Activated naive CD8-positive, alpha-beta T cell treated with anti-CD3 and anti-CD28 coated beads, Interleukin-2, amount 50 U/mL, for 16 hours (primary cell): ENCODE measurements at places on chromosomes 16 and 17.

DNA sequence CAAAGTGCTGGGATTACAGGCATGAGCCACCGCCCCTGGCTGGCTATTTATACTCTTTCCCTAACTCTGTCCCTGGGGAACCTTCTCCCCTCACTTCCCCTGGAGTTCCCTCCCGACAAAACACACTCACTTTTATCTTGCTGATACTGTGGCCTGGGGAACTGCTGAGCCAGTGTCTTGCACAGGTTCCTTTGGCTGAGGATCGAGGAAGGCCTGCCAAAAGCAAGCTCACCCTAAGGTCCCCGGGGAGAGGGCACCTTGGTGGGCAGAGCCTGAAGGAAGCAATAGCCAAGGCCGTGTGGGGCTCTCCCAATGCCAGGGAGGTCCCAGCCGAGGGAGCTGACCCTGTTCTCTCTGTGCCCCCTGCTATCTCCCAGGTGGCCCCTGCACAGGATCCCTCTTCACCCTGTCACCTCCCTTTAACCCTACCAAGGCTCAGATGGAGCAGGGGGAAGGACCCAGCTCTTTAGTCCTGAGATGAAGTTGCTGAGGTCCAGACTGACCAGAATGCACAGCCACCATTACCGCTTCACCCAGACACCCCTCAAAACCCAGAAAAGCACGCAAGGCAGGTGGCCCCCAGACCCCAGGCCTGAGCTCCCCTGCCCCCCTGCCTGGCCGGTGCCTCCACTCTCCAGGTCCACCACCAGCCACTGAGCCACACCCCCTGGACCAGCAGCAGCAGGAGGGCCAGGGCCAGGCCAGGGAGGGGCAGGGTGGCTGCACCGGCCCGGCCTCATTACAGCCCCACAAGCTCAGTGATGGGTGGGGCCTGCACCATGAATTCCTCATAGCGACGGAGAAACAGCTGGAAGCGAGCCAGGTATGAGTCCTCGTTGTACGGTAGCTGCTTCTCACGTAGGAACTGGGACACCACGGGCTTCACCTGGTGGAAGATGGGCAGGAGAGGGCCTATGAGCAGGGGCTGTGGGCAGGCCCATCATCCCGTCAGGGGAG lies 5.1 kb upstream of the FDXR start:
- no peak for DNase-seq

DNA sequence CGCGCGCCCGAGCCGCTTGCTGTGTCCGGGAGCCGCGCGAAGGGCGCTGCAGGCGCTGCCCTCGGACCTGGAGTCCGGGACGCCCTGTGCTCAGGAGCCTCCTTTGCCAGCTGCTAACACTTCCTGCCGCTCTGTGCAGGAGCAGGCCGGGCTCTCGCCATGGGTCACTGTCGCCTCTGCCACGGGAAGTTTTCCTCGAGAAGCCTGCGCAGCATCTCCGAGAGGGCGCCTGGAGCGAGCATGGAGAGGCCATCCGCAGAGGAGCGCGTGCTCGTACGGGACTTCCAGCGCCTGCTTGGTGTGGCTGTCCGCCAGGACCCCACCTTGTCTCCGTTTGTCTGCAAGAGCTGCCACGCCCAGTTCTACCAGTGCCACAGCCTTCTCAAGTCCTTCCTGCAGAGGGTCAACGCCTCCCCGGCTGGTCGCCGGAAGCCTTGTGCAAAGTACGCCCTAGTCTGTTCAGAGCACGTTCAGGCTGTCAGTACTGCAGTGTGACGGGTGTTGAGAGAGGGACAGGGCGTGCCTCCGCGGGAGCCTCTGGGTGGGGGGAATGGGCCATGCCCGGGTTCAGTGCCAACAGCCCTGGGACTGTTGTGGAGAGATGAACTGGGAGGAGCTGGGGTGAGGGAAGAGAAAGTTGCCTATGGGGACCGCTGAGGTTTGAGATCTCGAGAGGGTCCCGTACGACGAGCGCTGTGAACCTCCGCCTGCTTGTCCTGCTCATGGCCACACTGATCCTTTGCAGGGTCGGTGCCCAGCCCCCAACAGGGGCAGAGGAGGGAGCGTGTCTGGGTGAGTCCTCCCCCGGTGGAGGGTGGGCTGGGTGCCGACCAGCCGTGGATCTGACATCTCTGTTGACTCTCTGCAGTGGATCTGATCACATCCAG lies 1.3 kb downstream of the ZNF276 start:
- DNase-seq = no peak

- DNase-seq = no peak
Measured at GRCh38 chr17:83125515-83126274, 46.3 kb downstream of the METRNL start.

- DNase-seq = no peak
Measured at GRCh38 chr16:86794216-86794864, 216.0 kb downstream of the FOXL1 start.

GRCh38 chr17:39678340-39679116 lies 9.3 kb downstream of the PGAP3 start:
- DNase-seq = no peak

DNA sequence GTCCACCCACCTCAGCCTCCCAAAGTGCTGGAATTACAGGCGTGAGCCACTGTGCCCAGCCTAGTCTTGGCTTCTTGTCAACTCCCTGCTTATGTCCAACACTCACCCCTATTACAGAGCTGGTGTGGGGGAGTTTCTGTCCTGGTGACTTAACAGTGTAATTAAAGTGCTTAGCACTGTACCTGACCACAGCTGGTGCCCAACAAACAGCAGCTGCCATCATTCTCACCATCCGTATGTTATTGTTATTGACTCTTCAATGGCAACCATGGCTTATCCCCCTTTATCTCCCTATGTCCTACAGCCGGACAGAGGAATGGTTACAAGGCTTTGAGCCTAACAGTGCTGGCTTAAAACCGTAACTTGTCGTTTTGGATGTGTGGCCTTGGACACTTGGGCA lies 17.0 kb upstream of the BRCA1 start:
- DNase-seq = no peak

DNA sequence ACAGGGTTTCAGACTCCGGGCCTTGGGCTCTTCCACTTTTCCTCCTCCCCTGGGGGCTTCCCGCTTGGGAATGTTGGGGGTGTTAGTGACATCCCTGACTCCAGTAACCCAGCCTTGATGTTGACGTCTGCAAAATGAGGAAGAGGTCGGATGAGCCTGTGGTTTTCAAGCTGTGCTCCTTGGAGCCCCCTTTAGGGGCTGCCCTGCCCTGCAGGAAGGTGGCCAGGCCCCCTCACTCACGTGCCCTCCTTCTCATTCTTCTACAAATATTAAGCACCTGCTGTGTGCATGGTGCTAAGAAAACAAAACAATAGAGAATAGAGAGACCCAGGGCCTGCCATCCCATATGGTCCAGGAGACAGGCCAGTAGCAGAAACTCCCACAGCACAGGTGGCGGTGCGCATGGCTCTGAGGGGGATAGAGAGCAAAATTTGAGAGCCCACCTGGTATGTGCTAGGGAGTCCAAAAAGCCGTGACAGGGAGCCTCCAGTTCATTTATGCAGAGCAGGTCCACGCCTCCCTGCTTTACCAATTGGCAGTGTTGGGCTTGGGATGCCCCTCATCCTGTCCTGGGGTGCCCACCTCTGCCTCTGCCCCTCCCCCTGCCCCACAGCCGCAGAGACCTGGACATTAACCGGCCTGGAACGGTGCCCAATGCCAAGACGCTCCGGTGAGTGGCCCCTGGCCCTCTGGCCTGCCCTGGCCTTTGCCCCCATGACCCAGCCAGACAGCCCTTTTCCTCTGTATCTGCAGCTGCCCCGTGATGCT lies 7.4 kb downstream of the NDRG4 start:
- no peak for DNase-seq

- no peak for DNase-seq
Measured at GRCh38 chr16:11334831-11335404, 10.3 kb upstream of the RMI2 start.

DNA sequence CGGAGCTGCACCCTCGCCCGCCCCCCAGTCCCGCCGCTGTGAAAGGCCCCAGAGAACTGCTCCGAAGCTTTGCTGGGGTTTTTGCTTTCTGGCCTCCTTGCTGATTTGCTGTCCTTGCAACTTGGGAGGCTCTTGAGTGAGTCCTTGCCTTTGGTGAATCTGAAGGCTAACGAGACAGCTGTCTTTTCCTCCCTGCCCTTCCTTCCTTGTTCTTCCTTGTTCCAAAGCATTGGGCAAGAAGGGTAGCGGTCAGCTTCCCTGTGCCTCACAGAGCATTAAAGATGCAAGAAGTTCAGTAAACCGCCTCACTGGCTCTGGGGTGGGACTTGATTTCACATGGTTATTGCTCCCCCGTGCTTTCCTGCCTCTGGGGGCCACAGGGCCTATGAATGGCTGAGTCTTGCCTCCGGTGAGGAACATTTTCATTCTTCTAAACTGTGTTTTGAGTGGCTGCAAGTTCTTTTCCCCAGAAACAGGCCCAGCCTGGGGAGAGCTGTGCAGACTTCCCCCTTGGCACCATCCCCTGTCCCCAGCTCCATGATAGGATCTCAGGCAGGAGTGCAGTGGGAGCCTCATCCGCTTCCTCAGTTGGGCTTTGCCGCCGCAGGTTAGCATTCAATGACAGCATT lies 1.4 kb downstream of the YPEL2 start:
- no peak for DNase-seq

DNA sequence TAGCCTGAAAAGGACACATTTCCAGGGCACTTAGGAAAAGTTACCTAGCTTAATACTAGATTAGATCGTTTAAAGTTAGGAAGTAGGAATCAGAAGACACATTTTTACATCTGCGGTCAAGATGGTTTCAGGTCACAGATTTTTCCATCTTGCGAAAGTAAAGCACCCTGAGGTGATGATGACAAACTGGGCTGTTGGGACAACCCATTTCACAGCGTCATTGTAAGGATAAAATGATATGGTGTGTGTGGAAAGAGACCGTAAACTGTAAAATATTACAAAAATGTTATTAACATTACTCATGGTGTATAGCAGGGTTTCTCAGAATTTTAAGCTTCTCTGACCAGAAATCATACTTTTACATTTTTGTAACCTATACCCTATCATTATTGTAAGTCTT lies 10.1 kb upstream of the MAP2K6 start:
- no peak for DNase-seq

DNA sequence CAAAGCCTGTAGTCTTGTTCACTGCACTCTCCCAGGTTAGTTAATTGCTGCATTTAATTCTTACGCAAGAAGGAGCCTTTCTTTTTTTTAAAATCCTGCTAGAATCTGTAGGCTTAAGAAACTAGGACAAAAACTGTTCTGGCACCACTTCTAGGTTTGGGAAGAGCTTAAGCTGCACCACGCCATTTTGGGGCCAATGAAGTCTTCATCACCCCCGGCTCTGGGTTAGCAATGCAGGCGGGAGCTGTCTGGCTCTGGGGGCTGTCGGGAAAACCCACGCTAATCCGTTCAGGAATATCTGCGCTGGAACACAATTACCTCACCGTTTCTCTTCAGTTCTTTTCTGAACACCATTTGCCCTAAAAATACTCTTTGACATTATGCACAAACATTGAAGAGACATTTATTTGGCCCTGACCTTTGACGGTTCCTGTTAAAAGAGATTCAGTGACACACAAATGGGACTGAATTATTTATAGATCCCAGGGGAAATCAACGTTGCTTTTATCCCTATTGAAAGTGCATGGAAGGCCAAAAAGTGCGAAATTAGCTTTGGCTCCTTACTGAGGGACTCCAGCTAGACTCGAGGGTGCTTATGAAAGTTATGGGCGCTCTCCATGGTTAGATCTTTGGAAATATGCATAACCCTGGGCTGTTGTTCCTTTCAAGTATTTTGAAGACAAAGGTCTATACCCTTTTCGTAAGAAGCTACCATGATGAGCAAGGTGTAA lies 249.2 kb downstream of the HAPSTR1 start:
- DNase-seq = no peak

DNA sequence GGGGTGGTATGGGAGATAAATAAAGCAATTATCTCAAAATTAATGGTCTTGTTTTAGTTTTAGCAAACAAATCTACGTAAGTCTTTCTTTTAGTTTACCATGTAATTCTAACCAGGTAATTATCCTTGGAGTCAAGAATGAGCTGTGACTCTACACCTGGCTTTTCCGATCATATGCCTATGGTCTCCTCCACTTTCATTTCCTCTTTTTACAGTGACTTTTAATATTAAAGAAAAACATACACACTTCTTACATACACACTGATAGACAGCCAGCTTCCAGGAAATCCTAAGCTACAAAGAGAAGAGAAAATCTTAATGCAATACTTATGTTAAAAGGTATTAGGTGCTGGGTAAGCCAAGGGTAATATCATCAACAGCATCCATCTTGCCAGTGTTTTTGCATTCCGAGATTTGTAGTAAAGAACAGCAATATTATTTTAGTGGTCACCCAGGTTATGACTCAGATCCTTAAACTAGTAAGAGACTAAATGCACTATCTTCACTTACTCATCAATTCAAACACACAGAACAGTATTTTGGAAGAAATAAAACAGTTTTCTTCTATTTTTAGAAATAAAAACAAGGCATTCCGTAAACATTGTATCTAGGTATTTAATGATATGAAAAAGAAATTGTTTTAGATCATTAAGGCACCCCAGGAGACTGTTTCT lies 4.4 kb upstream of the IRX5 start:
- DNase-seq = no peak

- DNase-seq = no peak
Measured at GRCh38 chr17:76550712-76551615, 11.1 kb downstream of the PRCD start.

- no peak for DNase-seq
Measured at GRCh38 chr16:83806731-83807130, 1.0 kb upstream of the HSBP1 start.

DNA sequence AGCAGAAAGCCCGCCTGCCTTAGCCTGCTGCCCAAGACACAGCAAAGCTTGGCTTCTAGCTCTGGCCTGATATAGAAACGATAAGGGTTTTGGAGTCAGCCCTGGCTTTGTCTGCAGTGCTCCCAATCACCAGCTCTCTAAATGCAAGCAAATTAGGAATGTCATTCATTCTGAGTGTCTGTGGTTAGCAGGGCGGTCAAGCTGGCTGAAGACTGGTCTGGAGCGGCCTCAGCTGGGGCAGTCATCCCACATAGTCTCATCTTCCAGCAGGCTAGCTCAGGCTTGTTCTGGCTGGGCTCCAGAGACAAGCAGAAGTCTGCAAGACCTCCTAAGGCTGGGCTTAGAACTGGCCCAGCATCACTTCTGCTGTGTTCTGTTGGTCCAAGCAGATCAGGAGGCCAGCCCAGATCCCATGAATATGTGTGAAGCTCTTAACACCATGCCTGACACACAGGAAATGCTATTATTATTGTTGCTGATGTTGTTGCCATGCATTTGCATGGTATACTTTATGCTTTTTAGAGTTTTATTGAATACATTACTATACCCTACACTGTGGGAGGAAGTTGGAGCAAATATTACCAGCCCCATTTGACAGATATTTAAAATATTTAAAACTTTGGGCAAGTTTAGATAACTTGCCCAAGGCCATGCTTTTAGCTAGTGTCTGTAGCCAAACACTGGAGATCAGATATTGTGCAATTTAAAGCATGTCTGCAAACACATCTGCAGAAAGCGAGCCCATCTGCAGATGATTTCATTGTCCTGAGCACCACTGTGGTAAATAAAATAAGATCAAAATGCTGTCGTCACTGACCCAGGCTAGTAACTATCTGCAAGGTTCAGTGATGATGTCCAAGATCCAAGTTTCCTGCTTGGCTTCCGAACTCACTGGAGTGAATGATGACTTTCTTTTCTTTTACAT lies 24.8 kb downstream of the TMC7 start:
- no peak for DNase-seq
